SK-N-MC (cell line): ENCODE measurements at places on chromosomes 6 and 20.

- DNase-seq = no peak
Observed at GRCh38 chr6:56616967-56617366, 25.7 kb downstream of the DST start.

DNA sequence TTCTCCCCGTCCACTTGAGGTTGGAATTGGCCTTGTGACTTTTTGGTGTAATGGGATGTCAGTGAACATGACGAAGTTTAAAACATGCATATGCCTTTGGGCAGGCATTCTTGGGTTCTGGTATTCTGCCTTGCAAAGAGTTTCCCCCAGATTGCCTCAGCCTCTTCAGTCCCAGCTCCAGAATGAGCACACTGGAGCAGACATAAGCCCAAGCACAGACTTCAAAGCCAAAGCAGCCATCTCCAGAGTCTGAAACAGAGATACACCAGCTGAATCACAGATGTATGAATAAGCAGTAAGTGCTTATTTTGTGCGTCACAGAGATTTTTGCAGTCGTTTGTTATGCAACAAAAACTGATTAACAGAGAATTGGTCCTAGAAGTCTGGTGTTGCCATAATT, 546.0 kb downstream of the FRK start:
- DNase-seq = no peak

- DNase-seq = no peak
Observed at GRCh38 chr6:13089296-13089994, 238.9 kb downstream of the TBC1D7 start.

- peak; percentile 32 for DNase-seq
Observed at GRCh38 chr6:96626759-96627364, 63.9 kb downstream of the FHL5 start.

DNA sequence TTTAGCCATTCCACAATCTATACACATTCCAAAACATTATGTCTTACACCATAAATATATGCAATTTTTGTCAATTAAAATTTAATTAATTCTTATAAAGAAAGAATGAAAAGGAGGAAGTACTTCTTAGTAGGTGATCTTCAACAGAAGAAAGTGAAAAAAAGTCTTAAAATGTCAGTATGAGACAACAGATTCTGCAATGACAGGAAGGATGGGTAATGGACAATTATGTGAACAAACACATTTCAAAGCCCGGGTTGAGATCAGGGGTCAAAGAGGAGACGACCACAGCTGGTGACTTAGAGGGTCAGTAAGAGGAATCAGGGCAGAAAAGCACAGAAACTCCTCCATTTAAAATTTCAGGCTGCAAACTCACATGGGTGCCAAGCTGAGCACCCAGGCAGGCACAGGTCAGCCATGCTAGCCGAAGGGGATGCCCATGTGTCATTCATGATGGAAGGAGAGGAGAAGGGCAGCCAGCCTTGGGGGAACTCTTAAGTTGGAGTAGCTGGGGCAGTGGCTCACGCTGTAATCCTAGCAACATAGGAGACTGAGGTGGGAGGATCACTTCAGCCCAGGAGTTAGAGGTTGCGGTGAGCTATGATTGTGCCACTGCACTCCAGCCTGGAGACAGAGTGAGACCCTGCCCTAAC, 11.0 kb downstream of the VSX1 start:
- DNase-seq = no peak

GRCh38 chr6:167091805-167092107, 31.1 kb upstream of the CCR6 start:
- DNase-seq = no peak

- no peak for DNase-seq
Observed at GRCh38 chr20:62685781-62686555, 22.7 kb upstream of the NTSR1 start.
